ENCODE measurements at places on chromosomes 7 and 10.
A peak's percentile ranks its signal among the peaks of the same experiment; 100 is the strongest.

DNA sequence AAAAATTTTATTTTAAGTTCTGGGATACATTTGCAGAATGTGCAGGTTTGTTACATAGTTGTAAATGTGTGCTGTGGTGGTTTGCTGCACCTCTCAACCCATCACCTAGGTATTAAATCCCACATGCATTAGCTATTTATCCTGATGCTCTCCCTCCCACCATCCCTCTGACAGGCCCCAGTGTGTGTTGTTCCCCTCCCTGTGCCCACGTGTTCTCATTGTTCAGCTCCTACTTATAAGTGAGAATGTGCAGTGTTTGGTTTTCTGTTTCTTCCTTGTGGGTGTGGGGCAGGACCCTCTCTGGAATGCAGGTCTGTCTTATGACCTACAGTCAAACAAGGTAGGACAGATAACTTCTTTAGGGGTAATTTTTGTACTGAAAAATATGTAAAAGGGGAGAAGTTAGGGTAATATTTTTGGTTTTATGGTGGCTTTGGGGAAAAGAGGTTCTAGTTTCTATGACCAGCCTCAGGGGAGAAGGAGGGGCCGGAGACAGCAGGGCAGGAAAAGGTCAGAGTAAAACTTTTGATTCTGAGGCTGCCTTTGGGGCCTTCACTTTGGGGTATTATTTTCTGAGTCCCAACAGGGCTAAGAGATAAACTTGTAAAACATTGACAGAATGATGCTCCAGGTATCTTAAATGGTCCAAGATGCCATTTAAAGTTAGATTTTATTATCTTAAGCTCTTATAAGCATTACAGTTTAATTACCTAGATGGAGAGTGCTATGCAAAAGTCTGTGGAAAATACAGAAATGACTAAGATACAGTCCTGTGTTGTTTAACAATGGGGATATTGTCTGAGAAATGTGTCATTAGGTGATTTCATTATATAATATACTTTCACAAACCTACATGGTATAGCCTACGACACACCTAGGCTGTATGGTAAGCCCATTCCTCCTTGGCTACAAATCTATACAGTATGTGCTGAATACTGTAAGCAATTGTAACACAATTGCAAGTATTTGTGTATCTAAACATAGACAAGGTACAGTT, 354.8 kb downstream of the ABCA13 start:
- DNase-seq, result no peak

DNA sequence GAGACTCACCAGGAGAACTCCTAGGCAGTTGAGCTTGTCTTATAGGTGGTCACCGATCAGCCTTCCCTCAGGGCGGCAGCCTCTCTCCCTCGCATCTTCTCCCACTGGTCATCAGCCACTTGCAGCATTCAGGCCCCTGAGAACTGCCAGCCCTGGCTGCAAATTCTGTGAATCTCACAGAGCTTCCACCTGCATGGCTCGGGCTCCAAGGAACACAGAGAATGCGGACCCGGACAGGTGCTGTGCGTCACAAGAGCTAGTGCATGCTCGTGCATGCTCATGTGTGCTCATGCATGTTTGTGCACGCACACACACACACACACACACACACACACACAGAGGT, 176.9 kb downstream of the ARHGAP12 start:
- DNase-seq, result no peak

GRCh38 chr7:150992833-150993302, 2.1 kb downstream of the NOS3 start:
- peak; percentile 77 for DNase-seq

DNA sequence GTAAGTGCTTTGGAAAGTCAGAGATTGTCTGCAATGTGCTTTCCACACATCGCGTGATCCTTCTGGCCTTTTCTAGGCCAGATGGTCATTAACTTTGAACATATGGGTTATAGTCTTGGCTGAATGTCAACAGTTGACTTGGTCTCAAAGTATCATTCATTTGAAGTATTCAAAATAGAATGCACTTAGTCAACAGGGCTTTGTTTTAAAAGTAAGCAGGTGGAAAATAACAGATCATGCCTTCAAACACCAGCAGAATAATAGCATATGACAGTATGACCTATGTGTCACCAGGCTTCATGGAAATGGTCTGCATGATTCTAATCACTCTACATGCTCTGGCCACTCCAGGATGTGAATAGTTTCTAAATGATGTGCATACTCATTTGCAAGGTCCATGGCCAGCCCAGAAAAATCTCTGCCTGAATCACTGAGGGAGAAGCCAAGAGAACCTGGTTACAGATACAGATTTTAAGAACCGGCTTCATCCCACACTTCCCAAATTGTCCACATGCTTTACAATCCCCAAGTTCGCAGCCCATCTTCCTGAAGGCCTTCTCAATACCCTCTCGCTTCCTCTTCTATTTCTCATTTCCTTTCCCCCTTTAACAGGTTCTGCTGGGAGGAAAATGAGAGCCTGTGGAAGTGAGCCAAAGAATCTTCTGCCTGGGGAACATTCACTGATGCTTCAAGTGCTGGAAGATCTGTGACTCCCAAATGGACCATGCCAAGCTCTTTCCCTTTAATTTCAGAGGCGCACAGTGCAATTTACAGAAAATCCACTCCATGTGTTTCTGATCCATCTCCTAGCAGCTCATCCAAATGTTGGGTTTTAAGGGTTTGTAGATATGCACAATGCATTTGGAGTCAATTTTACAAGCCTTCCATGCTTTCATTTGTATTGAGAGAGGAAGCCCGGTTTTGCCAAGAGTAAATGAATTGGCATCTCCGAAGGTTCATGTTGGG, 122.8 kb upstream of the GDF10 start:
- no peak for DNase-seq

GRCh38 chr7:1669064-1669951, 769 bp upstream of the ELFN1 start:
- peak; percentile 41 for DNase-seq

DNA sequence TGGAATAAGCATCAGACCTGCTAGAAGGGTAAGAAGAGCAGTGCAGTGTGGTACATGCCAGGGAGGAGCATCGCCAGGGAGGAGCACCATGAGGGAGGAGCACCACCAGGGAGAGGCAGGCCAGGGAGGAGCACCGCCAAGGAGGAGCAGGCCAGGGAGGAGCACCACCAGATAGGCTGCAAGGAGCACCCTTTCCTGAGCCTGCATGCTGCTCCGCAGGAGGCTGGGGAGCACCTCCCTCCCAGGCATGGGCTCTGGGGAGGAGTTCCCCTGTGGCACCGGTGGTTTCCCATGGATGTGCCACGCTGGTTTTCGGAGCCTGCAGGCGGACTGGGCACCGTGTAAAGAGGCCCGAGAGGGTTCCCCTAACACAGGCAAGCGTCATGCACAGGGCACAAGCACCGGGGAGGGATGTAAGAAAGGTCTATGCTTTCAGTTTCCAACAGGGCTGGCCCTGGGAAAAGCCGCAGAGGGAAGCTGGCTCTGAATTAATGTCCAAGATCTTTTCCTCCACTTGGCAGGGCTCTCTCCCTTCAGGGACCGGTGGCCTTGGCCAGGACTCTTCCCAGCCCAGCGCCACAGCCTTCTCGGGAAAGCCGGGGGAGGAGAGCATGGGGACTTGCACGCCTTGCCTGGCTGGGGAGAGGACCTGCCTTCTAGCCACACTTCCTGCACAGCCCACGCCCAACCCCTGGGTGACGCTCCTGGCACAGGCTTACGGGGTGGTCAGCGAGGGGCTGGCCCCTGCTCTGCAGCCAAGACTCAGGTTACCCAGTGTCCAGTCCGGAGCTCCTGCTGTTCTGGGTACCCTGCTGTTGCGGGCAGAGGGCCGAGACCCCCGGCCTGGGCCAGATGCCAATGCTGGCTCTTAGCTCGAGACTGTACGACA, 11.5 kb upstream of the GPER1 start:
- DNase-seq, result no peak

- no peak for DNase-seq
These were observed 3.2 kb upstream of the RAB18 start for GRCh38 chr10:27500886-27501285.

GRCh38 chr7:73342645-73343044, 14.7 kb downstream of the FKBP6 start:
- DNase-seq, result peak; percentile 81

- no peak for DNase-seq
These were observed 3.0 kb upstream of the SND1 start for GRCh38 chr7:127648986-127649385.

DNA sequence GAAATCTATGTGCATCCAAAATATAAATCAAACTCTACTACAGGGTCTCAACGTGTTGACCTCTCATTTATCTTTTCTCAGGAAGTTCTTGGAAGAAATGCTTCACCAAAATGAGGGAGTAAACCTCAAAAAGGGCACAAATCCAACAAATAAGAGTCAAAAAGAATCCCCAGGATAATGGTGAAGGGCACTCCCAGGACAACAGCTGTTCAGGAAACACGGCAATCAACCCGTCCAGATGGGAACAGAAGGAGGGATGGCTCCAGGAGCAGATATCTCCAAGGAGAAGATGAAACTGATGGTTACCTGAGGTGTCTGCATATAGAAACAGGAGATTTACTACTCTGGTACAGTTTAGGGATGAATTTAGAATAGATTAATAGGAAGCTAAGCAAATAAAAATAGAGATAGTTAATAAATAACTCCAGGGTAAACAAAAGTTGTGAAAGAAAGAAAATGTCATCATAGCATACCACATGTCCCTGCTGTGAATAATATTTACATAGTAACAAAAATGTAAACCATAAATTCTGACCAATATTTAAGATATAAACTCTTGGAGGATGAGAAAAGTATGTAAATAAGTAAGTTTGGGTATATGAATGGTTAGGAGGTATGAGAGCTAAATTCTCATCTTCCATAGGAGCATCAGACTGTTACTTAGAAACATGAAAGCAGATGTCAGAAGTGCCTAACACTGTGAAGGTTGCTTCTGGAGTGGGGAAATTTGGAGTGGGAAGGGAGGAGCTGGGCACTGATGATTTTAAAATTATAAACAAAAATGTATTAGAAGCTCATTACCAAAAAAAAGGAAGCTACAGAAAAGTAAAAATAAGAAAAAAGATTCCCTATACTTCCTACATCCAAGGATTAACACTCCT, 237.5 kb upstream of the HPS1 start:
- DNase-seq, result peak; percentile 83

- peak; percentile 50 for DNase-seq
These were observed 134.0 kb downstream of the PTPRN2 start for GRCh38 chr7:158453663-158454062.

GRCh38 chr10:132269266-132270230, 38.2 kb downstream of the STK32C start:
- DNase-seq, result no peak

- no peak for DNase-seq
These were observed 102.2 kb downstream of the TAX1BP1 start for GRCh38 chr7:27842094-27842692.

GRCh38 chr7:31465285-31465684, 48.6 kb upstream of the ITPRID1 start:
- peak; percentile 14 for DNase-seq

- no peak for DNase-seq
These were observed 50.3 kb downstream of the ADCYAP1R1 start for GRCh38 chr7:31102151-31102972.

DNA sequence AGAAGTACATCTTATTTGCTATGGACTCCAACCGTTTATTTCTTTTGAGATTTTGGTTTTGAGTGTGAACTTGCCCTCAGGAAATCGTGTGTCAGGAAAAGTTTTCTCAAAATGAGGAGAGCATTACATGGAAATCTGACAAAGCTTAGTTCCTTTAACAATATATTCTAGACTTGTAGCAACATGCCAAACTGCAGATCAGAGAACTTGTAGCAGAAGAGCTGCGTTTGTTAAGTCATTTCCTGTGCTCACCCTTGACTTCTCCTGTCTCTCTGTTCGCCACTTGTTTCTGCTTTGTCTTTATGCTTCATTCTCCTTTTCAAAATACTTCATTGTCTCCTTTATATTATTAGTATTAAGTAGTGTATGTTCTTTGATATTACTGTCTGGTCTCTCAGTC, 116.6 kb upstream of the FOXP2 start:
- DNase-seq, result no peak

- DNase-seq, result peak; percentile 37
These were observed 10.3 kb upstream of the KCNK18 start for GRCh38 chr10:117186832-117187615.

GRCh38 chr10:123771877-123772644, 105.9 kb downstream of the GPR26 start:
- no peak for DNase-seq

GRCh38 chr7:73936967-73937366, 76.0 kb downstream of the TMEM270 start:
- no peak for DNase-seq

DNA sequence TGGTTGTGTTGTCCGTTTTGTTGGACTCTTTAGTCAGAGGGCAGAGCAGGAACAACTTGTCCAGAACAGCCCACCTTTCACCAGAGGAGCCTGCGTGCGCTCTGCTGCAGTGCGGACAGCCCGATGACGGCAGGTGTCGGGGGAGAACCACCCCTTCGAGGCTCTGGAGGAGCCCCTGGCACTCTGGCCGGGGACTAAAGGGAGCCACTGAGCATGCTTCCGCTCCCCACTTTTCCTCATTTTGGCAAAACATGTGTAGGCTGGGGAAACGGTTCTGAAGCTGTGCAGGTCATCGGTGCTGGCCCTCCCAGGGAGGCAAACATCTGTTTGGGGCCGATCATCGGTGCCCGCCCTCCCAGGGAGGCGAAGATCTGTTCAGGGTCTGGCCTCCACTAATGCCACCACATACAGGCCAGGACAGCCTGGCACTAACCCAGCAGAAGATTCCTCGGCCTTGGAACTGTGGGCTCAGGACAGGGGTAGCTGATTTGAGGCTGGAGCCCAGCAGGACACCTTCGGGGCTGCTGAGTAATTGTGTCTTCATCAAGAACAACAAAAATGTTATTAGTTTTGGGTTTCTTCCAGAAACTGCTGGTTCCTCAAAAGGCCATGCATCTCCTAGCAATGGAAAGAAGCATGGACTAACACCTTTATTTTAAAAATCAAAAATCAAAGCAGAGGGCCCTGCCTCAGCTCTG, 124.4 kb upstream of the TCERG1L start:
- DNase-seq, result no peak

GRCh38 chr10:68562661-68563570, 2.8 kb downstream of the TET1 start:
- peak; percentile 41 for DNase-seq

DNA sequence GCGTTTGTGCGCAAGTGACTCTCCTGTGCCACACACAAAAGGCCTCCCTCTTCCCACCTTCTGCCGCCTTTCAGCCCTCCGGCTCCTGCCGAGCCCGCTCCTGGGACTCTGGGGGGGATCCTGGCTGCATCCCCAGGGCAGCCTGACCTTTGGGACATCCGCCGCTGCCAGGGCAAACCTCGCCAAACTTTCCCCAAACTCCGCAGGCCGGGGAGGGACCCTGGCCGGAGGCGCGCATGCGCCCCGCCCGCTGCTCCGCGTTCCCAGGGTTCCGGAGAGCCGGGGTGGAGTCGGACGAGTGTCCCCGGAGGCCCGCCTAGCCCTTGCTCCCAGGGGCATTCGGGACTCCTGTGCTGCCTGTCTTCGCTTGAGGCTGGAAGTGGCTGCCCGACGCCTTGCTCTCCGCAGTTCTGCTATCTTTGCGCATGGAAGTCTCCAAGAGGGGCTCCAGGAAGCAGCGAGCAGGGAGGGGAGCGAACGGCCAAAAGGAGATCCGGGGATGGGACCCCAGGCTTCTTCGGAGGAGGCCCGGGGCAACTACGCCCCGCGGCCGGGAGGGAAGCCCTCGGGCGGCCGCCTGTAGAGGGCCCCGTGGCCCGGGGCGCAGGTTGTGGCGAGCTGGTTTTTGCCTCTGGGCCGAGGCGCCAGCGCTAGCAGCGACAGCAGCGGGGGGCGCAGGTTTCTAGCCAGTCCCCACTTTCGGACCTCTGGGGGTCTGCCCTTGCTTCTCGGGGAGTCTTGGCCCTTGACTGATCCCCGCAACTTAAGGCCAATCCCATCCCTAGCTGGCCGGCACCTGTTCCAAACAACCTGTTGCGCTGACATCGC, 7.0 kb downstream of the PTF1A start:
- DNase-seq, result peak; percentile 88

Data from DMS53 (cell line).